ENCODE measurements at places on chromosomes 7 and 10. TPM values are rescaled to one million over a fixed set of nuclear protein-coding genes. Genes with fewer than 3 reads are reported as not detected.
A peak's percentile ranks its signal among the peaks of the same experiment; 100 is the strongest.

- no peak for DNase-seq
Observed at GRCh38 chr10:102975483-102976379, 57.6 kb downstream of the CNNM2 start.

DNA sequence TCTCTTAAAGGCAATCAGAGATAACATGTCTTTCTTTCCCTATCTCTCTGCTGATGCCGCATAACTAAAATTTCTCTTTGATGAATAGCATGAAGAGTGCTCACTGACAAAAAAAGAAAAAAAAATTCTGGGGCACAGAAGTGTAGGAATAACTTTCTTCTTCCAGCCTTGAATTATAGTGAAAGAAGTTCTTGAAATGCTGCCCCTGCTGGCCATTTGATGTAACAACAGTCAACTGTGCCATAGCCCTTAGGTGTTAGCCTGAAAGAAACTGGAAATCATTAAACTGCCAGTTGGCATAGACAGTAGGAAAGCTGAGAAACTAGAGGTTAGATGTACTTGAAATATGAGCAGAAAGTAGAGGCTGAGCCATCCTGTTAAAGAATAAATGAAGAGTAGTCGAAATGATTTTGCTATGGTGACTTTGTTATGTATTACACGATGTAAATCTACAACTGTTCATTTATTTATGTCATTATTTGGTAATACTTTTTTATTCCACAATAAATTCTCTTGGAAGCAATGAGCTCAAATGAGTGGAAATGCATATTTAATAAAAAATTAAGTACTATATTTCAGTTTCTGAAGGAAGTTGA is 48.3 kb upstream of the FAM171A1 start:
- no peak for DNase-seq

GRCh38 chr7:24591152-24591551 is 17.9 kb downstream of the PALS2 start:
- DNase-seq = no peak

DNA sequence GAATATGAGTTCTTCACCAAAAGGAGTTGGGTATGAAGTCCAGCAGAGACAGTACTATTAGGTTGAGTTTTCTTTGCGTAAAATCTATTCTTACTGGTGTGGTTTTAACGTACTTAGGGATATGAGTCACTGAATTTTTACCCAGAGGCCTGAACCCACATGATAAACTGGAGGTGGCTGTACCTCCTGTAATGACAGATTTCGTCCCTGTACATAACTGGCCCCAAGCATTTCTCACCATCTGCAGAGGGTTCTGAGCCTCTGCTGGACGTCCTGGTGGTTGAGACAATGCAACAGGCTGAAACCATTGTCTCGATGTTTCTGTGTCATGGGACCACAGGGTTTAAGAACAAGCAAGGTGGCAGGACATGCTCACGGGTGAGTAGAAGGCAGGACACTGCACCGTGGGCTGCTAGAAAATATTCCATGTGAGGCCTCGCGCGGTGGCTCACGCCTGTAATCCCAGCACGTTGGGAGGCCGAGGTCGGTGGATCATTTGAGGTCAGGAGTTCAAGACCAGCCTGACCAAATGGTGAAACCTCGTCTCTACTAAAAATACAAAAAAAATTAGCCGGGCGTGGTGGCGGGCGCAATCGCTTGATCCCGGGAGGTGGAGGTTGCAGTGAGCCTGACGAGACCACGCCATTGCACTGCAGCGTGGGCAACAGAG is 233.9 kb downstream of the DNAJB6 start:
- DNase-seq = peak; percentile 19

GRCh38 chr7:81211204-81211933 is 292.5 kb upstream of the SEMA3C start:
- DNase-seq = no peak

- DNase-seq = no peak
Observed at GRCh38 chr10:66671562-66671961, 254.3 kb upstream of the LRRTM3 start.

DNA sequence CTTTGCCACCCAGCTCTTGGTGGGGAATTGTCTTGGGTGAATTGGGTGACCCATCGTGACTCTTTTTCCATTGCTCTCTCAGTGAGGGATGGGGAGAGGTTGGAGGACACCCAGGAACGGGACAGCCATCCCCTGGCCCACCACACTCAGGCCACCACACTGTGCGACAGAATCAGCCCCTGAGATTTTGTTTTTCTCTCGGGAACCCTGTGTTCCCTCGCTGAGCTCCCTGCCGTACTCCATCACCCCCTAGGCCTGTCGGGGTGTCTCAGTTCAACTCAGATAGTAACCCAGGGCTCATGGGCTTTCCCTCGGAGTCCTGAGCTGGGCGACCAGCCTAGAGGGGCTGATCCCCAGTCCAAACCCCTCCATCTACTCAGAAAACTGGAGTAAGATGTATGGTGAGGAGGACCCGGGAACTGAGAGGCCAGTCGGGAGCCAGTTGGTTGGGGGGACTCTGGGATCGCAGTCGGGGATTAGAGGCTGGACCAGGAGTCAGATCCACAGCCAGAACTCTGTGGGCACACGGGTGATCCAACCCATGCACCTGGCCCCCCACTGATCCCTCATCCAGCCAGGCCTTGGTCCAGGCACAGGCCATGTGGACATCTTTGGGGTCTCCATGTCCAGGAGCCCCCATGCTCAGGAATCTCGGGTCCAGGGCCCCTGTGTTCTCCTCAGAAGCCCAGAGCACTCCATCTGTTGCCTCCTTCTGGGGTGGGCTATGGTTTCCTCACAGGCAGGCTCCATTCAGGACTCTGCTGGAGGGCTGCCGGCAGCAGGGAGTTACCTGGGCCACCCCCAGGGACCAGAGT is 9.3 kb downstream of the CRYGN start:
- no peak for DNase-seq

- no peak for DNase-seq
Observed at GRCh38 chr10:85527616-85528317, 838.8 kb downstream of the GRID1 start.

DNA sequence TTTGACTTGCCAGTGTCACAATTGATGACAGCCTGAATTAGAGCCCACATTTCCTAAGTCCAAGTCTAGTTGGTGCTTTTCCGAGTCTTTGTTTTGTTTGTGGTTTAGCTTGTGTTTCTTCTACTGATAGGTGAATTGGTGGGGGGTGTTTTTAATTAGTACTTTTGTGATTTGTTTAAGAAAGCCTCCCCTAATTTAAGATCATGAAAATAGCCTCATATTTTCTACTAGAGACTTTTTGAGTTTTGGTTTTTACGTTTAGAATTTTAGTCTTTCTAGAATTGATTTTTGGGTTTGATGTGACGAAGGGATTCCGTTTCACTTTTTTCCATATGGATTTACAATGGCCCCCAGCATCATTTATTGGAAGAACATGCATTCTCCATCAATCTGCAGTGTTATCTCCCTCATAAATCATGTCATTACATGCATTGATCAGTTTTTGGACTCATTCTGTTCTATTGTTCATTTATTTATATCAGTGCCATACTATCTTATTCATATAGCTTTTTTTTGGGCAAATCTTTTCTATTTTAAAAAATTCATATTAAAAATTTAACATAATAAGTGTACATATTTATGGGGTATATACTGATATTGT is 32.8 kb downstream of the BTRC start:
- no peak for DNase-seq

GRCh38 chr7:20280475-20281351 is 50.0 kb upstream of the ITGB8 start:
- no peak for DNase-seq

- DNase-seq = no peak
Observed at GRCh38 chr7:117690147-117690546, 183.1 kb downstream of the CTTNBP2 start.

DNA sequence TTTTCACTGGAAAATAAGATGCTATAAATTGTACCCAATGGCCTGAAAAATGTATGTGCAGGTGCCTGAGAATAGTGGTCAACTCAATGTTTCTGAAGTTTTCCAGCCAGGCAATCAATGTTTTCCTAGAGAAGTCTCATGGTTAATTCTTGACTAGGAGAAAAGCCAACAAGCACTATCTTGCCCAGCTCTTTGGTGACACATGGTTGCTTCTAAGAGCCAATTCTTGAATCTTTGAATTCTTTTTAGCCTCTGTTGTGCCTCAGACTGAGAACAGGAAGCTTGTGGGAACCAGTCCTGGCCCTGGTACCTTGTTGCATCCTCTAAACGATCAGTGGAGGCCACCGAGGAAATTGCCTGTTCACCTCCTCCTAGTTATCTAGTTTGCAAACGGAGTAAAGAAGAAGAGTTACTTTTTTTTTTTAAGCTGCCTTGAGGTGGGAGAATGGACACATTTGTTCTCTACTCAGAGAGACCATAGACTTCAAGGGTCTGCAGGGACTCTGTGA is 144.0 kb upstream of the MKLN1 start:
- DNase-seq = no peak

GRCh38 chr10:117370205-117370604 is 5.0 kb downstream of the PDZD8 start:
- no peak for DNase-seq

- no peak for DNase-seq
Observed at GRCh38 chr10:87518937-87519336, 14.2 kb downstream of the MINPP1 start.

Gene CRYGN
- 1.7 TPM for total RNA-seq

Gene NCF1
- 7.0 TPM for total RNA-seq

Gene SKIDA1
- 1.4 TPM for total RNA-seq

Gene GNAT3
- not detected for total RNA-seq

Gene MXI1
- 121 TPM for total RNA-seq

Gene BHLHA15
- total RNA-seq = not detected

Gene CCDC7
- total RNA-seq = 47.2 TPM

Gene FAM180A
- 67.1 TPM for total RNA-seq
